Mammary epithelial cell (primary cell): ENCODE measurements at places on chromosomes 6 and 20. TPM values are rescaled to one million over a fixed set of nuclear protein-coding genes. Genes with fewer than 3 reads are reported as not detected.

Gene NFATC2
- 0.01 TPM for polyA plus RNA-seq

Gene CST3
- polyA plus RNA-seq, result 340 TPM

Gene NRSN1
- polyA plus RNA-seq, result not detected

Gene SPATA25
- 0.19 TPM for polyA plus RNA-seq

Gene FHL5
- not detected for polyA plus RNA-seq

Gene BPIFB1
- not detected for polyA plus RNA-seq

Gene LCA5
- 0.63 TPM for polyA plus RNA-seq

Gene DCDC2
- polyA plus RNA-seq, result 0.02 TPM

Gene LAMA2
- 1.2 TPM for polyA plus RNA-seq

Gene ULBP2
- polyA plus RNA-seq, result 20.7 TPM

Gene HTR1E
- polyA plus RNA-seq, result not detected

DNA sequence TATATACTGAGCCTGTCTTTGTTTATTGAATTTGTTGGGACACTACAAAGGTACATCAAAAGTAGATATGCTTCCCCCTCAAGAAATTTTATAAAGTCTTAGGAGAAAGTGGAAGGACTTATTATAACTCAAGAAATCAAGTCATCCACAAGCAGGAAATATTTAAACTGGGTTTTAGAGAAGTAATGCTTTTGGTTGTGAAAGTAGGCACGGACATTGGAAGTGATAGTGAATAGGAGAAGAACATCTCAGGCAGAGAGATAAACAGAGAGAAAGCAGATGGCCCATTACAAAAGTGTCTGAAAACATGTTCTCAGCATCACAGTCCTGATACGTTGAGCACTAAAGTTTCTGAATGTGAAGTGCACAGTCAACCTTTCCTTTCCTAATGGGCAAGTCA, 415.6 kb upstream of the RNF217 start:
- DNase-seq, result no peak

DNA sequence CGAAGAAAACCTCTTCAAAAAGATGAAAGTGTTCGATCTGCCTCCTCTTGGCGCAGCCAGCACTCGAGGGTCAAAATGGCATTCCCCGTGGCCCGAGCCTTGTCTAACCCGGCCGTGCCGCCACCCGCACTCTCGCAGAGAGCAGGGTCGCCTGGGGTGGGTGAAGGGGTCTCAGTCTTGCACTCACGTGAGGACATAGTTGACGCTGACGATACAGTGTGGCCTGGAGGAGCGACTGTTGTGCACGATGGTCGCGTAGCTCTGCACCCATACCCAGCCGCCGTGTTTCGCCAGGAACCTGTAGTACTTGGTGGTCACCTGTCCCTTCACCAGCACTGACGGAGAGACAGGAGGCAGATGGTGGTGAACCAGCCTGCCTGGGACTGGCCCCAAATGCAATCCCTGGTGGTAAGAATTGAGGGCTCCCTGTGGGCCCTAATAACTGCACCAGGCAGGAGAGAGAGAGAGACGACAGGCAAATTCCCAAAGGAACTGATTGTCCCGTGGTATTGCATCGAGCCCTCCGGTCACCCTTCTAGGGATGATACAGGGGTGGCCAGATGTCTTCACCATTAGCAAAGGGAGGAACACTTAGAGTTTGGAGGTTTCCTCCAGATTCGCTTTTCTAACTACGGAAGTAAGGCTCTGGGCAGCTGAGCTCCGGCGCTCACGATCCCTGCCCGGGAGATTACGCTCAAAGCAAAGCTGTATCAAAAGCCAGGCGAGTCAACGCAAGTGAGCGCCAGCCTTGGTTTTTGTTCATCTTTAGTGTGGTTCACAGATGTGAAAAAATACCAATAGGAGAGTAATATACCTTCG, 17.4 kb downstream of the SIM1 start:
- DNase-seq, result no peak

DNA sequence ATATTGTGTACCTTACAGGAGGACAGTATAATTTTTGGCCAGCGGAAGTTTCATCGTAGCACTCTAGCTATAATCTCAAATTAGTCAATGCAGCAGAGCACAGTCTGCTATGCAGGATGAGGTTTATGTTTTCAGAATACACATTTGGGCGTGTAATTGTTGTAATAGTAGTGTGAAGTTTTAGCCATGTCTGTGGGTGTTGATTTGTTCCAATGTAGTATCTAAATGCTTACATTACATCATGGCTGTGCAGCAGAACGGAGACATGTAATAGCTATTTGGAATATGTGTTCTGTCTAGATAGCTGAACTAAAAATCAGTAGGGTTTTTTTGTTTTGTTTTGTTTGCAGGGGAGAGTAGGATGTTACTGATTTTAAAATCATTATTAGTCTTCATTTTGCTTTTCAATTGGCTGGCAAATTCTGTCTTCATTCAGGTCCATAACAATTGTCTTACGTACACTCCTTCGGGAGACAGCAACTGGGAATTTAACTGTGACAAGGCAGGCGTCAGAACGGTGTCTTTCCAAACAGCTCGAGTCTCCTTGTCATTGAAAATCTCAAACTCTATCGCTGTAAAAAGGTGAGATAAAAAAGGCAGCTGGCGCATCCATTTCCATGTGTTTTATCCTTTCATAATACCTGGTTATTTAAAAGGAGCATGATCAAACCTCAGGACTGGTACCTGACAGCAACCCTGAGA, 65.1 kb upstream of the CDH4 start:
- no peak for DNase-seq

DNA sequence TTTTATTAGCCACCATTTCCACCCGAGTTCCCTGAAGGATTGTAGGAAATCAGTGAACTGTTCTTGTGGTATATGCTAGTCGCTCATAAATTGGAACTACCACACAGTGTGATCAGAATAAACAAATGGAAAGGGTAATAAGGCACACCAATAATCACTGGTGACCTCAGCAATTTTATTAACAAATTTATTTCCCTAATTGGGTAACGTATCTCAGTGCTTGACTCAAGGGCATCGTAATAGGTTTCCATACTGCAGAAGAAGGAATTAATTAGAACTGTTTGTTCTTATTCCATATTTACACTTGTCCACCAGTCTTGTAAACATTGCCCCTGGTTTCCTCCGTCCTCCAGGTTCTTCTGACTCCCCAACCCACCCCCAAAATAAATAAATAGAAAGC, 10.0 kb upstream of the UQCC2 start:
- no peak for DNase-seq

- DNase-seq, result no peak
Observed at GRCh38 chr6:13262302-13263230, 65.8 kb downstream of the TBC1D7 start.

- no peak for DNase-seq
Observed at GRCh38 chr20:3763671-3764601, 3.6 kb downstream of the ADISSP start.

DNA sequence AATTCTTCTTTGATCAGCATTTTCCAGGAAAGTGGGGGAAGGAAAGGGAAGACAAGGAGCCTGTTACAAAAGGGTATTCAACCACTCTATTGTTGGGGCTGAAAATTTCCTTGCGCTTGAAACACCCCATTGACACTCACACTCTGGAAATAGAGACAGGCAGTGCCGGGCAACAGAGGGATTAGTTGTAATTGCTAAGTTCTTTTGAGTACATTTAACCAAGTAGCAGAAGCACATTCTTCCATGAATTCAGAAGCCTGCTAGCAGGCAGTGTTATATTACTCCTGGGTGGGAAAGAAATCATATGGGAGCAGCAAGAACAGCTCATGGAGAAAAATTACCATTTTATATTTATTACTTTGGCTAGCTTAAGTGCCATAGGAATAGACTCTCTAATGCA, 745.5 kb downstream of the C6orf118 start:
- no peak for DNase-seq

GRCh38 chr6:128365520-128366160, 154.8 kb downstream of the PTPRK start:
- DNase-seq, result no peak

DNA sequence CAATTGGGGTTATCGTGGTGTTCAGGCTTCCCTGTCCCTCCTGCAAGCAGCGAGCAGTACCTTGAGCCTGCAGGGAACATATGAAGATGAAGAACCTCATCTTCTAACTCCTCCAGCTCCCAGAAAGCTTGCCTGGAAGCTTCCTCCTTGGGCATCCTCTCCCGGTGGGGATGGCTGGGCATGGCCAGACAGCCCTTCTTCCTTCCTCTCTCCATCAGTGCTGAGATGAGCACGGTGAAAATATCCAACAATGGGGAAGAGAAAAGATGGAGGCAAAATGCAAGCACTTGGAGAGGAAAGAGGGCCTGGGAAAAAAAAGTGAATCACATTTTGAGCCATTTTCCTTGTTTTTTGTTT, 107.7 kb upstream of the FOXA2 start:
- DNase-seq, result no peak

GRCh38 chr20:31861385-31862156, 8.8 kb downstream of the DUSP15 start:
- peak; percentile 32 for DNase-seq

DNA sequence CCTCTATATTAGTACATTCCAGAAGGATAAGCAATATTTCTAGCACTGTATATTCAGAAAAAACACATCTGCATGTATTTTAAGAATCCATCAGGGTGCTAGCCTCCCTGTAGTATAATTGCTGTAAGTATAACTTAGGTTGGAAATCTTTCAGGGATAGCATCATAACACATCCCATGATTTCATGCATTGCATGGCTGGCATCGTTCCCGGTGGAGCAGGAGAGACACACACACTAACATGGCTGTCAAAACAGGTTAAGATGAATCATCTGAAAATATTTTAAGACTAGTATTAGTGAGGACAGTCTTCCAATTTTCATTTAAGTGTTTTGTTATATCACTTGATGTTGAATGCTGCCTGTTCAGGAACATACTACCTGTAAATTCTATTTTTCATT, 32.1 kb upstream of the CENPW start:
- peak; percentile 81 for DNase-seq

DNA sequence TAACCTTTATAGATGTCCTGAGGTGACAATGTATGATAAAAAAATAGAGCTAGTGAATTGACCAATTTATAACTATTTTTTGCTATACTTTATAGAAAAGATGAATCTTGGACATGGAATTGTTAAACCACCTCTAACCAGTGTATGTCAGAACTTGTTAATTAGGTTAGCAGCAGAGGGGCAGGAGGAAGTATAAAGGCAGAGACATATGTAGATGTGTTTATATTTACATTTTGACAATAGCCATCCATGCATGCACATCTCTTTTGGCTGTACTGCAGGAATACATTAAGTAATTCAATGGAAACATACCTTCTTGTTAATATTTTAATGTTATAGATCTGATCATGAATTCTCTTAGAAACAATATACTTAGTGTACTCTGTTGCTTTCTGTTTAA, 254.6 kb upstream of the NT5E start:
- no peak for DNase-seq

- DNase-seq, result no peak
Observed at GRCh38 chr6:37575221-37575620, 75.5 kb upstream of the CCDC167 start.

DNA sequence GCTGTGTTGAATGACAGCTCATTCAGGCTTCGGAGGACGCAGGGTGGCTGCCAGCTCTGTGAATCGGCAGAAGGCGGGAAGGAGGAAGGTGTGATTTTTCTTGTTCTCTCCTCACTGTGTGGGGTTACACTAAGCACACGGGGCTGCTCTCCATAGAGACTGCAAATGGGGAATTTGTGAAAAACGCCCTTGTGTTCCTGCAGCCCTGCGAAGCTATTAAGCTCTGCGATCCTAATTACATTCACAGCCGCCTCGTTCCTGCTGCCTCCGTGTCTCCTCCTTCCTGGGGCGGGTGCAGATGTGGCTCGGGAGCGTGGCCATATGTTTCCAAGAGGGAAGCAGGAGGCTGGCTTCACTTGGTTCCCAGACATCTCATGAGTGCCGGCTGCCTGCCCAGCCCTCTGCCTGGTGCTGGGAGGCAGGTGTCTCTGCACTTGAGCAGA, 124.0 kb downstream of the TOX2 start:
- no peak for DNase-seq

DNA sequence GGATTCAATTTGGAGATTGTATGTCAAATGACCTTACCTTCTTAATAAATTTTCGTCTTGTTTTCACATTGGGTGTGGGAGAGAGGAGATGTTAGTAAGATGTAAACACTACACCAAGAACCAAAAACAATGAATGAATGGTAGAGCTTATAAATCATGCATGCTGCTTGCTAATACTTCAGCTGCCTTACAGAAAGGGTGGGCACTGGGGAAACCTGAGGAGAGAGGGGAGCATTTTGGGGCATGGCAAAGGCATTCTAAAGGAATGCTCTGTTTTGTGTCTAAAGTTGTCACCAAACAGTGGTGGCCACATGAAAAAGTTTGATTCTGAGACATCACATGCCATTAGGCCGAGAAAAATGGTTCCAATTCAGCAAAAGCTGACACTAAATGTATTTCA, 80.4 kb downstream of the BCAS1 start:
- no peak for DNase-seq

DNA sequence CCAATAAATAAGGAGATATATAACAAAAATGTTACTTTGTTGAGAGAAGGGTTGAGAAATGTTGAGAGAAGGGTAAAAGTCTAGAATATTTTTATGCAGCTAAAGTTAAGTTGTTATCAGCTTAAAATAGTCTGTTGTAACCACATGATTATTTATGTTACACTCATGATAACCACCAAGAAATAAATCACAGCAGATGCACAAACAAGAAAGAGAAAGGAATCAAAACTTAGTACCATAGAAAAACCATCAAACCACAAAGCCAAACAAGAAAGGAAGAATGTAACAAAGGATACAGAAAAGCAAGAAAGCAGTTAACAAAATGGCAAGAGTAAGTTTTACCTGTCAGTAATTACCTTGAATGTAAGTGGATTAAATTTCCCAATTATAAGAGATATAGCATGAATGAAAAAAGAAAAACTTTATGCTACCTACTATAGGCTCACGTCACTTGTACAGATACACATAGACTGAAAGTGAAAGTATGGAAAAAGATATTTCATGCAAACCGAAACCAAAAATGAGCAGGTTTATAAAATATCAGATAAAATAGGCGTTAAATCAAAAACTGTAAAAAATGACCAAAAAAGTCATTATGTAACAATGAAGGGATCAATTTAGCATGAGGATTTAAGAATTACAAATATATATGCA, 93.6 kb downstream of the STXBP5 start:
- no peak for DNase-seq

- DNase-seq, result no peak
Observed at GRCh38 chr20:48691523-48691922, 136.3 kb downstream of the PREX1 start.

DNA sequence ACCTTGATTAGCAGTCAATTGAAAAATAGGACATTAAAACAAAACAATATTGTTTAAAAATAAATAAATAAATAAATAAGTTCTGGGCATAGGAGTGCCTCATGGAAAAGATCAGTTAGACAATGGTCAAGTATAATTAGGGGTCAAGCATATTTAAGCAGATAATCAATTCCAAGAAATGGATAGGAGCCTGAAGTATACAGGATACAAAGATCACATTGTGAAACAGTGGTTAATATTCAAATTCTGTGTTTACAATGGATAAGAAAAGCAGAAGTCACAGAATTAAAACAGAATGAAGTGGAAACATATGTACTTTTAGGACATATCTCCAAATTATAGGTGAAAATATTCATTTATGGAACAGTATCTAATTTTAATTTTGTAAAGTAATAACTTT, 1028.6 kb upstream of the CITED2 start:
- no peak for DNase-seq
